Spinal cord (tissue), 10 donors: ENCODE measurements at places on chromosomes 11 and 22. TPM values are rescaled to one million over a fixed set of nuclear protein-coding genes. Genes with fewer than 3 reads are reported as not detected.

- no peak overlapping the region for H3K27ac ChIP-seq
- DNase-seq, result no peak
- H3K36me3 ChIP-seq, result peaks cover 2% of the 10 kb centered on the region
Observed at GRCh38 chr11:57619331-57619730, 21.8 kb downstream of the SERPING1 start.

- H3K27ac ChIP-seq, result no peak overlapping the region
- H3K4me1 ChIP-seq, result peaks cover 20% of the 10 kb centered on the region
- H3K27me3 ChIP-seq, result no peaks in the 10 kb centered on the region
- H3K36me3 ChIP-seq, result no peaks in the 10 kb centered on the region
- DNase-seq, result no peak
Observed at GRCh38 chr11:117565709-117566108, 231.3 kb downstream of the DSCAML1 start.

OR6A2 gene
- polyA plus RNA-seq, result not detected

GRCh38 chr11:109981031-109981636, 112.1 kb upstream of the ZC3H12C start:
- no peak overlapping the region for H3K4me3 ChIP-seq
- H3K27me3 ChIP-seq, result no peaks in the 10 kb centered on the region
- no peak for DNase-seq
- no peaks in the 10 kb centered on the region for H3K36me3 ChIP-seq
- H3K4me1 ChIP-seq, result no peaks in the 10 kb centered on the region

GRCh38 chr11:86463955-86464354, 89.3 kb downstream of the CCDC81 start:
- H3K36me3 ChIP-seq, result peaks cover 27% of the 10 kb centered on the region
- DNase-seq, result no peak
- no peak overlapping the region for H3K27ac ChIP-seq
- peaks cover 18% of the 10 kb centered on the region for H3K4me1 ChIP-seq
- no peak overlapping the region for H3K4me3 ChIP-seq

NKAPD1 gene
- polyA plus RNA-seq, result 48.1 TPM
